ENCODE measurements at places on chromosomes 2 and 18. TPM values are rescaled to one million over a fixed set of nuclear protein-coding genes. Genes with fewer than 3 reads are reported as not detected.

GRCh38 chr18:24791751-24792545 lies 331.5 kb downstream of the HRH4 start:
- no peak overlapping the region for H3K27ac ChIP-seq
- H3K4me3 ChIP-seq: no peak overlapping the region
- DNase-seq: no peak
- H3K36me3 ChIP-seq: no peaks in the 10 kb centered on the region
- H3K4me1 ChIP-seq: no peaks in the 10 kb centered on the region
- no peaks in the 10 kb centered on the region for H3K27me3 ChIP-seq

DNA sequence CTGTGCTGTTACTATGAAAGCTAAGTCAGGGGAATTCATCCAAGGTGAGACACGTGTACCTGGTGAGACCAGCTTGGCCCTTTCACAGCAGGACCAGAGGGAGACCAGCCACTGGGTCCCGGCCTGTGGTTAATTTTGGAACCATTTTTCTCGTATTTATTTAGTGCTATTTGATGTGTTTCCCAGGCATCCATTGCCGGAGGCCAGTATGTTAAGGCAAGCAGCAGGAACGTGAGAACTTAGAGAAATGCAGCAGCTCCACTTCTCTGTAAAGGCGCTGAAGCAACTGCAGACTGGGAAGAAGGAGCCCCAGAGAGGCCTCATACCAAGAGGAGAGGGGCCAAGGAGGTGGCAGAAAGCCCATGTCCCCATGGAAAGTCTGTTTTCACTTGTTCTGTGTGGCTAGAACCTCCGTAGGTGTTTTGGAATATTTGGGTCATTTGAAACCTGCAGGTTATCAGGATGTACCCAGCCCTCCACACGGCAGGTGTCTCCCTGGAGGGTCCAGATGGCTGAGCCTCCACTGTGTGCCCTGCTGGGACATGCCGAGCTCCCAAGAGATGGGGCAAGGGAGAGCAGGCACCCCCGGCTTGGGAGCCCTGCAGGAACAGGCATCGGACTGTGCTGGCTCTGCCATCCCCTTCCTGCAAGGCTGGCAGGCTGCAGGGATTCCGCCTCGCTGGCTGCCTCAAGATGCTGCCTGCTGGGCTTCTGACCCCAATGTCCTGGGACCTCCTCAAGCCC lies 256.0 kb upstream of the RAB6C start:
- H3K27ac ChIP-seq: no peak overlapping the region
- no peak overlapping the region for H3K4me3 ChIP-seq
- no peaks in the 10 kb centered on the region for H3K36me3 ChIP-seq

DNA sequence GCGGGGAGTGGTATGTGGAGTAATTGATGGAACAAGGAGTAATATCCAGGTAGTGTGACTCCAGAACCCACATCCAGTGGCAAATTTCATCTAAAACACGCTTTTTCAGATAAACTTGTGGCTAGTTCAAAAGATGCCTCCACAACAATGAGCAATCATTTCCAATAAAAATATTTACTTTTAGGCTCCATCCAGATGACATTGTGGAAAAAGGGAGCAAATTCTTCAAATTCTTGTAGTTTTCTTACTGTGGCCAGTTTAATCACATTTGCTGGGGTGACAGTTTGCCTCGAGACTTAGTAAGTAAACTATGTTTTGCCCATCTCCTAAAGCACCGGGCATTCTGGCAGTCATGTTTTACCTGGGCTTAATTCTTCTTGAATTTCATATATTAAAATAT lies 243.6 kb downstream of the IRS1 start:
- no peaks in the 10 kb centered on the region for H3K36me3 ChIP-seq
- H3K4me3 ChIP-seq: no peak overlapping the region
- no peaks in the 10 kb centered on the region for H3K4me1 ChIP-seq
- H3K27ac ChIP-seq: no peak overlapping the region
- H3K27me3 ChIP-seq: no peaks in the 10 kb centered on the region
- no peak for DNase-seq

- no peak overlapping the region for H3K4me3 ChIP-seq
- H3K4me1 ChIP-seq: no peaks in the 10 kb centered on the region
- no peaks in the 10 kb centered on the region for H3K36me3 ChIP-seq
These were observed 108.9 kb upstream of the KLF7 start for GRCh38 chr2:207274530-207275189.

DNA sequence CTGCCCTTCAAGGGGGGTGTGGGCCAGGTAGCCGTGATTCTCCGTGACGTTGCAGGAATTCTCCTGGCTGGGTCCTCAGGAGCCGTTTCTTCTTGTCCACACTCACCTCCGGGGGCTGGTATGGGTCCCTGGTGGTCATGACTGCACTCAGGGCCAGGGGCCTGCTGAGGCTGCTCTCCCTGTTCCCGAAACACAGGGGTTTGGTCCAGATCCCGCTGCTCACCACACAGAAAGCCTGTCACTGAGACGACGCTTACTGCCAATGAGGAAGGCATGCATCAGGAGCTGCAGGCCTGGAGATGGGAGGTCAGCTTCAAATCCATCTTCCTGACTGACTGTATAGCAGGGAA lies 160.7 kb downstream of the RTP5 start:
- H3K36me3 ChIP-seq: no peaks in the 10 kb centered on the region
- no peaks in the 10 kb centered on the region for H3K4me1 ChIP-seq
- no peak overlapping the region for H3K27ac ChIP-seq
- no peak overlapping the region for H3K4me3 ChIP-seq

GRCh38 chr2:216044883-216045486 lies 31.6 kb upstream of the MREG start:
- no peaks in the 10 kb centered on the region for H3K36me3 ChIP-seq
- no peaks in the 10 kb centered on the region for H3K27me3 ChIP-seq
- no peaks in the 10 kb centered on the region for H3K4me1 ChIP-seq
- no peak overlapping the region for H3K4me3 ChIP-seq

DNA sequence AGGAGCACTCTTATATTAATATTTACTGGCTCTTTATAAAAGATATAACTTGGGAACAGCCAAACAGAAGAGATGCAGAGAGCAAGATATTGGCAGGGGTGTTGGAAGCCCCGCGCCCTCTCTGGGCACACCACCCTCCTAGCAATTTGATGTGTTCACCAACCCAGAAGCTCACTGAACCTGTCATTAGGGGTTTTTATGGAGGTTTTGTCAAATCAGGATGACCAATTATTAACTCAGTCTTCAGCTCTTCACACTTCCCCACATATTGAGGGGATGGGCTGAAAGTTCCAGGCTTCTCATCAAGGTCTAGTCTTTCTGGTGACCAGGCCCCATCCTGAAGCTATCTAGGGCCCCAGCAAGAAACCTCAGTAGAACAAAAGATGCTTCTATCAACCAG lies 10.9 kb upstream of the INO80D start:
- H3K27me3 ChIP-seq: no peaks in the 10 kb centered on the region
- no peaks in the 10 kb centered on the region for H3K36me3 ChIP-seq
- H3K4me1 ChIP-seq: no peaks in the 10 kb centered on the region
- no peak overlapping the region for H3K27ac ChIP-seq
- no peak for DNase-seq

DNA sequence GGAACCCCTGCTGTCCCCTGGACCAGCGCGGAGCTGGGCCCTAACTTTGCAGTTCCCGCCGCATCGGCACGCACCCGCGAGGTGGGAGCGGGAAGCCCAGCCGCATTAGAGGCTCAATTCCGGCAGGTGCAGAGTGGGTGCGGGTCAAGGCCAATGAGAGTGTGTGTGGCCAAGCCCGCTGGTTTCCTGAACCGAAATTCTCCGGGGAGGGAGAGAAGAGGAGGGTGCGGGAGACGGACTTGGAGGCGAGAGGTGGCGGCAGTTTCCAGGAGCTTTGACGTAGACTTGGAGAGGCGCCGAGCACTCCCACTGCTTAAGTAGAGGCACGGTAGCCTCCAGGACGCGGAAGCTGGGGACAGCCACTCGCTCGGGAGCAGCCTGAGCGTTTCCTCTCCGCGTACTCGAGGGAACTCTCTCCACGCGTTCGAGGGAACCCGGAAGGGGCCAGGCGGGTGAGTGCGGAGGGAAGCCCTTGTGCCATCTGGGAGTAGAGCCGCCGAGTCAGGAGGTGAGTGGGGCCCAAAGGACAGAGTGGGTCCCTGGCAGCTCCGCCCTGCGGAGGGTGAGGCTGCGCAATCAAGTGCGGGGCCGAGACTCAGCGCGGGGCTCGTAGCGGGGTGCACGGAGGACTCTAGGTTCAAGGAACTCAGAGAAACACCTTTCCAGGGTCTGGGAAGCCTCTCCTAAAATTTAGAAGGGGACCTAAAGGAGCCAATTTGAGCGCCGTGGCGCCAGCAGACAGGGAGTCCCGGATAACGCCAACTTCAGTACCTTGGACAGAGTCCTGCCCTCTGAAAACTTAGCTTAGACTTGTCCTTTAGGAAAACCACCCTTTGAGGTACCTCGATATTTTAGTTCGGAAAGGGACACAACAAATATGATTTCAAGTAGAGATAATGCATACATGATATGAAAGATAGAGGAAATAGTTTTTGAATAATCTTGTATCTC lies at the start of gene FAM237A:
Gene FAM237A (plus strand): TSS at position 413 of the 951 bp plus-strand sequence. CDS start 1,750 bp downstream, outside the sequence.
- H3K36me3 ChIP-seq: no peaks in the 10 kb centered on the region
- peak; percentile 21 for DNase-seq
- peaks cover 7% of the 10 kb centered on the region for H3K27me3 ChIP-seq
- no peak within 1 kb of the TSS for H3K4me3 ChIP-seq
- H3K4me1 ChIP-seq: no peaks in the 10 kb centered on the region
- H3K27ac ChIP-seq: no peak within 1 kb of the TSS

GRCh38 chr18:25229081-25229480 lies 122.9 kb downstream of the ZNF521 start:
- no peak overlapping the region for H3K27ac ChIP-seq
- H3K27me3 ChIP-seq: no peaks in the 10 kb centered on the region
- H3K4me3 ChIP-seq: no peak overlapping the region
- DNase-seq: no peak

- H3K4me1 ChIP-seq: no peaks in the 10 kb centered on the region
- H3K36me3 ChIP-seq: no peaks in the 10 kb centered on the region
- no peak overlapping the region for H3K4me3 ChIP-seq
- no peak for DNase-seq
- no peaks in the 10 kb centered on the region for H3K27me3 ChIP-seq
These were observed 56.0 kb downstream of the ADI1 start for GRCh38 chr2:3463186-3463835.

DNA sequence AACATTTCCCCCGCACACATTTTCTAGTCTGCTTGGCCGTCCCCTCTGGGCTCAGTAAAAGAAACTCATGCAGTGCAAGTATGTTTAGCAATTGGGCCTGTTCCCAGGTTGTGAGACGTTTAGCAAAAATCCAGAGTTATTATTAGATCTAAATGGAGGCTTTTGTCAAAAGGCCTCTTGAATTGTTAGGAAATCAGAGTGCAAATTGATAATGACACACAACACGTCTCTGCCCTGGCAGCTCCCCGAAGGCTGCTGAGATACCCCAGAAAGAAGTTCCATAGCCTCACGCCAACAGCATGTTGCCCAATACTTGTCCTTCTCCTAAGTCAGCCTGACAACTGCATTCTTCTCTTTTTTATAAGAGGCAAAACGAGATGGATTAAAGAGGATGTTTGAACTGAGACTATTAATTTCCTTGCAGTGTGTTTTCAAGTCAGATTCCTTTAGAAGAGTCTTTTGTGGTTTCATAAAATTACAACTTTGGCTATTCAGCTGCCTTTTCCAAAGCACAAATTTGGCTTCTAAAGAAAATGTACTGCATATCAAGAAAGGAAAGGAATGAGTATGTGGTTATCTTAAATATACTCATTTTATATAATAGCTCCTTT lies 202.2 kb downstream of the TRIB2 start:
- peak; percentile 21 for DNase-seq
- peak overlapping the region; percentile 8 for H3K27ac ChIP-seq
- H3K36me3 ChIP-seq: no peaks in the 10 kb centered on the region

The SCN9A gene
- total RNA-seq: 6.4 TPM

The VWA3B gene
- 1.8 TPM for total RNA-seq

The CAPN13 gene
- total RNA-seq: 31.2 TPM

The MTA3 gene
- total RNA-seq: 41.4 TPM

The KRTCAP3 gene
- 91.8 TPM for total RNA-seq

The NIFK gene
- 32.9 TPM for total RNA-seq

The ALPI gene
- total RNA-seq: 9.4 TPM

Measured in colonic mucosa (tissue), 4 donors.